ENCODE measurements at places on chromosomes 3 and 15. TPM values are rescaled to one million over a fixed set of nuclear protein-coding genes. Genes with fewer than 3 reads are reported as not detected.

POLQ gene
- total RNA-seq = 0.55 TPM

DNA sequence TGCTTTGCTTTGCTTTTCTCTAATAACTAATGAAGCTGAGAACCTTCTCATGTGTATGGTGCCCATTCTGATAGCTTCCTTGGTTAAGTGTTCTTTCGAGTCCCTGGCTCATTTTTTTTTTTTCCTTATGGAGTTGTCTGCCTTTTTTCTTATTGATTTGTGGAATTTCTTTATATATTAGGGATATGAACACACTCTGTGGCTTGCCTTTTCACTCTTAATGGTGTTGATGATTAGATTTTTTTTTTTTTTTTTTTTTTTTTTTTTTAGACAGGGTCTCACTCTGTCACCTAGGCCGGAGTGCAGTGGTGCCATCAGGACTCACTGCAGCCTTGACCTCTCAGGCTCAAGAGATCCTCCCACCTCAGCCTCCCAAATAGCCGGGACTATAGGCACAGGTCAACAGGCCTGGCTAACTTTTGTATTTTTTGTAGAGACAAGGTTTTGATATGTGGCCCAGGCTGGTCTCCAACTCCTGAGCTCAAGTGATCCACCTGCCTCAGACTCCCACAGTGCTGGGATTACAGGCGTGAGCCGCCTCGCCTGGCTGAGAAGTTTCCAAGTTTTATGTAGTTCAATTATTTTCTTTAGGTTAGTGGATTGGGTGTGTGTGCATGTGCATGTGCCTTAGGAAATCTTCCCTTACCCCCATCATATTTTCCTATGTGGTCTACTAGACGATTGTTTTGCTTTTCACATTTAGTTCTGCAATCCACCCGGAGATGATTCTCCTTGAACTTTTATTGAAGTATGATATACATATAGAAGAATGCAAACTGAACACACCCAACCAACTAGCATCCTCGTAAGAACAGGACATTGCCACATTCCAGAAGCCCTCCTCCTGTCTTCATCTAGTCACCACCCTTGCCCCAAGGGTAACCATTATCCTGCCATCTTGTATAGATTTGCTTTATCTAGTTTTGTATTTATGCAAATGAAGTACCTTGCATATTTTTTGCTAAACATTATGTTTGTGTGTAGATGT is 1.7 kb upstream of the SNRPA1 start:
- no peak overlapping the region for H3K4me3 ChIP-seq
- peaks cover 16% of the 10 kb centered on the region for H3K4me1 ChIP-seq
- peaks cover 6% of the 10 kb centered on the region for H3K36me3 ChIP-seq
- H3K27ac ChIP-seq = no peak overlapping the region

- H3K27me3 ChIP-seq = no peaks in the 10 kb centered on the region
- H3K4me3 ChIP-seq = no peak overlapping the region
- H3K27ac ChIP-seq = no peak overlapping the region
Observed at GRCh38 chr15:93180656-93181055, 91.6 kb upstream of the RGMA start.

DNA sequence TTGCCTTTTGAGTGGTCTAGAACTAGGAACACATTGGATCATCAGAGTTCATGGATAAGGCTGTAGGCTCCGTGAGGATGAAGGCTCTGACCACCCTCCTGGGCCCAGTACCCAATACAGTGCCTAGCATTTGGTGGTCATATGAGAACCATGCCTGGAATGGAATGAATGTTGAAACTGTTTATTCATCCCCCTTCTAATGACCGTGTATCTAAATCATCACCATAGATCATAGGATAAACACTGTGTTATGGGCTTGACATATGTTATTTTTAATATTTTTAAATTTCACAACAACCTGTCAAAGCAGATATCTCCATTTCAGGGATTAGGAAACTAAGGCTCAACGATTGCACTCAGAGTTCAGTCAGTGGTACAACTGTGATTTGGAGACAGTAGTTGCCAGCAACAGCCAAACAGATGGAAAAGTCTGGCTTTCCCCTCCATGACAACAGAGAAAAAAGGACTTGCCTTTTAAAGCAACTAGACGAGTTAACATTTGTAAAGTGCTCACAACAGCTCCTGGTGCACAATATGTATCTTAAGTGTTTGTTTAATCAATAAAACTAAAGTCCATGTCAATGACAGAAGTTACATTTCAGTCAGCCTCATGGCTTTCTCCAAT is 89.6 kb downstream of the TMEM266 start:
- H3K4me3 ChIP-seq = no peak overlapping the region
- H3K27ac ChIP-seq = no peak overlapping the region
- no peaks in the 10 kb centered on the region for H3K36me3 ChIP-seq
- no peak for DNase-seq
- no peaks in the 10 kb centered on the region for H3K27me3 ChIP-seq
- H3K4me1 ChIP-seq = peaks cover 9% of the 10 kb centered on the region

DNA sequence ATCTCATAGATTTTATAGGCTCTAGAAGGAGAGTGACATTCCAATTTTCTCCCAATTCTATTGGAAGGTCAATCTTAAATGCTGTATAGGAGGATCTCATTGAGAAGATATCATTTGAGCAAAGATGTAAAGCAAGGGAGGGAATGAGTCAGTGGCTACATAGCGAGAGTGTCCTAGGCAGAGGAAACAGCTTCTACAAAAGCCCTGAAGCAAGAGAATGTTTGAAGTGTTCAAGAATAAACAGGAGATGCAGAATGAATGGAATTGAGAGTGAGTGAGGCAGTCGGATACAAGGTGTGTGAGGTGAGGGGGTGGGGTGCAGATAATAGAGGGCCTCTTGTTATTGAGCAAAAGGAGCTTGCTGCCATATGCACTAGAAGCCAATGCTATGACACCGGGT is 545.9 kb downstream of the IGSF11 start:
- no peaks in the 10 kb centered on the region for H3K4me1 ChIP-seq
- DNase-seq = no peak
- H3K27ac ChIP-seq = no peak overlapping the region
- no peaks in the 10 kb centered on the region for H3K27me3 ChIP-seq

SENP2 gene
- 42.0 TPM for total RNA-seq

DNA sequence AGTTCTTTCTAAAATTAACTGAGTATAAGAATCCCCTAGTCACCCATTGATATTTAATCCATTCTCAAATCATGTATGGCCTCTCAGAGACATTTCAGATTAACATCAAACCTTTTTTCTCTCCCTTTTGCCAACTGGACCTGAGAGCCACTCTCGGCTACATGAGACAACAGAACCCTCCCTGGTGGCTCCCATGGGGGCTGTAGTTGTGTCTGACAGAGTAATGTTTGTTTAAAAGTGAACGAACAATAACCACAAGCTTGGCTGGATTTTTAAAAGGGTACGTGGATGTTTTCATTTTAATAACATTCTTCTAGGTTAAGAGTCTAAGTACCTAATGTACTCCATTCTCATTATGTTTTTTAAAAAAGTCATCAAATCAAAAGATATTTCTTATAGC is 37.1 kb downstream of the P3H2 start:
- H3K36me3 ChIP-seq = no peaks in the 10 kb centered on the region
- no peak overlapping the region for H3K4me3 ChIP-seq
- no peak for DNase-seq
- no peaks in the 10 kb centered on the region for H3K4me1 ChIP-seq

C3orf85 gene
- not detected for total RNA-seq

GPR27 gene
- 3.7 TPM for total RNA-seq

Data from upper lobe of right lung (tissue), 1 donor.